ENCODE measurements at places on chromosomes 13 and 19.
A peak's percentile ranks its signal among the peaks of the same experiment; 100 is the strongest.

DNA sequence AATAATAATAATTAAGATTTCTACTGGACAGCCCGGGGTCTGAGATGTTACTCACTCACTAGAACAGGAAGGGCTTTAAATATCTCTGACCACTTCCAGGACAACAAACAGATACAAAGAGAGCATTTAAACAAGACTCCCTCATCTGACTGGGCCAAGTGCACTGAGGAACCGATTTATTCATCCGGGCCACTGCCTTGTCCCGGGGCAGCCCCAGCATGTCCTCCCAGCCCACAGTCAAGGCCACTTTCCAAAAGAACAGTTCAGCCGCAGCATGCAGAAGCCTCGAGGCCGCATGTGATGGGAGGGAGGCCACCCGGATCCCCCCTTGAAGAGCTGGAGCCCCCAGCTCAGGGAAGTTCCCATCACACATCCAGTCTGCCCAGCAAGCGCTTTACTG lies 30.5 kb downstream of the MLLT1 start:
- DNase-seq: no peak

- no peak for DNase-seq
Measured at GRCh38 chr13:54573186-54573585, 1544.6 kb downstream of the OLFM4 start.

DNA sequence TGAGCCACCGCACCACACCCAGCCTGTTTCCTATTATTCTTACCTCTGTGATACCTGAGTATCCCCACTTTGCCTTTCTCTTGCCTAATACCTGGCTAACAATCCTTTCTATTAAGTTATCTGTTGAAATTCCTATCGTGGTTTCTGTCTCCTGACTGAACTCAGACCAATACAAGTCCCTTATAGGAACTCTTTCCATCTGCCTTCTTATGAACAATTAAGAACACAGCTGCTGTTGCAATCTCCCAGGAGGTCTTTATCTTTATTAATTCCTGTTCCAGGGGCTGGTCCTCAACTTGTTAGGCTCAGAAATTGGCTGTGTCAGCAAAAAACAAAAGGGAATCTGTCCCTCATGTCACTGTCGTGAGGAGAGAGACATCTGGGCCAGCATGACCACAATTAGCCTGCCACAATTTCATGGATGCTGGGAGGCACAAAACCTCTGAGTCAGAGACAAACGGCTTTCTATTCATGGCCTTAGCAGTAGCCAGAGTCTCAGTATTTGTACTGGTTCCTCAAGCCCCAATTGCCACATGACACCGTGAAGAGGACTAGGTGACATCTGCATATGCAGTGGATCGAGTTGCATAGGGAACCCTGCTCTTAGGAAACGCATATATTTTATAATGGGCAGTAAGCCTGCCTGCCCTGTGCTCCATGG lies 58.2 kb downstream of the NUFIP1 start:
- DNase-seq: peak; percentile 3

GRCh38 chr13:39766464-39767158 lies 111.1 kb downstream of the COG6 start:
- DNase-seq: no peak

GRCh38 chr19:41133260-41133659 lies 19.0 kb downstream of the CYP2F1 start:
- DNase-seq: no peak

DNA sequence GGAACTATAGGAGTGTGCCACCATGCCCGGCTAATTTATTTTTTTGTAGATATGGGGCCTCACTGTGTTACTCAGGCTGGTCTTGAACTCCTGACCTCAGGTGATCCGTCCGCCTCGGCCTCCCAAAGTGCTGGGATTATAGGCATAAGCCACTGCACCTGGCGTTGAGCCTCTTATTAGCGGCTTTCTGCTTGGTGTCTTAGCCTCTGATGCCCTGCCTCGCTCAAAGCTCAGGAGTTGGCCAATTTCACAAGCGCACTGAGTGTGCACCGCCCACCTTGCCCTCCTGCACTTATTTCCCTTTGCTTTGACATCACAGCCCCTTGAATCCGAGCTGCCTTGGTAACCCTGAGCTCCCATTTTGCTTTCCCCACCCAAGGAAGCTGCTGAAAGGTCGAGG lies 10.1 kb downstream of the YIPF2 start:
- no peak for DNase-seq
